ENCODE measurements at places on chromosomes 5 and 9.

GRCh38 chr9:78397454-78397853, 100.5 kb downstream of the PSAT1 start:
- no peak for DNase-seq

- no peak for DNase-seq
Measured at GRCh38 chr9:16594787-16595186, 275.7 kb downstream of the BNC2 start.

GRCh38 chr5:115214541-115214940, 44.8 kb upstream of the TRIM36 start:
- no peak for DNase-seq

DNA sequence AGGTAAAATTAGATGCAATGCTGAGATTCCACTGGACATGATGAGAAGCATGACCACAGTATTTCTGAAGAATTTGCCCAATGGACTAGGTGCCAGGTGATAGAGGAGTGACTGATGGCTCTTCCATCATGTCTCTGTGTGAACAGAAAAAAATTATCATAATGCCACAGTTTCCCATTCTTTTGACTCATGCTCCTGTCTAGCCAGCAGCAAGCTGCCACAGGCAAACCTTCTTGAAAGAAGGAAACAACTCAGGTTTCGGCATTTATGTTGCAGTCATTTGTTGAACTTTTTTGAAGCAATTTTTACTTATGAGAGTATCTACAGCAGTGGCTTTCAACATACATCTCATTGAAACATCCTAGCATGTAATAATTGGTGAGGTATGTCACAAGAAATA, 284.8 kb upstream of the CD180 start:
- DNase-seq: no peak

- DNase-seq: no peak
Measured at GRCh38 chr9:76216161-76216649, 178.0 kb downstream of the RFK start.

All from activated naive CD8-positive, alpha-beta T cell treated with anti-CD3 and anti-CD28 coated beads for 36 hours (primary cell).